CD8-positive, alpha-beta T cell (primary cell): ENCODE measurements at places on chromosomes 4 and X. TPM values are rescaled to one million over a fixed set of nuclear protein-coding genes. Genes with fewer than 3 reads are reported as not detected.

Gene CFAP97
- 18.8 TPM for total RNA-seq

Gene CXorf51B
- total RNA-seq: not detected

Gene CSN1S1
- not detected for total RNA-seq

Gene F8A3
- 4.8 TPM for total RNA-seq

Gene TRIM61
- 0.83 TPM for total RNA-seq

Gene SLC10A3
- 23.0 TPM for total RNA-seq

DNA sequence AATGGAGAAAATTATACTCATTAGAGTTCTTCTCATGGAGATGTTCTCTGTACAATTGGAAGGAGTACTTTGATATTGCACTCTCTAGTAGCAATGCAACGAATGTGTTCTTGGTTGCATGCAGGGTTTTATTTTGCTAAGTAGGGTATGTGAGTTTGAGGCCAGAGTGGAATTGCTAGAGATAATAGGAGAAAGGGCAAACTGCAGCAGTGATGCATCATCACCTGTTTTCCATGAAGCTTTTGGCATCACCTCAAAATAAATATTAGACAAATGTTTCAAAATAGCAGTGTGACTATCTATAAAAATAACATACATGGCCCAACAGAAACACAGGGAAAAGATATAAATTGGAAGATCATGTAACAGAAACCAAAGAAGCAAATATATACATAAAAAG lies 93.3 kb downstream of the TIGD2 start:
- DNase-seq: no peak

GRCh38 chr4:108072300-108072699 lies 82.6 kb downstream of the HADH start:
- peak; percentile 76 for DNase-seq

DNA sequence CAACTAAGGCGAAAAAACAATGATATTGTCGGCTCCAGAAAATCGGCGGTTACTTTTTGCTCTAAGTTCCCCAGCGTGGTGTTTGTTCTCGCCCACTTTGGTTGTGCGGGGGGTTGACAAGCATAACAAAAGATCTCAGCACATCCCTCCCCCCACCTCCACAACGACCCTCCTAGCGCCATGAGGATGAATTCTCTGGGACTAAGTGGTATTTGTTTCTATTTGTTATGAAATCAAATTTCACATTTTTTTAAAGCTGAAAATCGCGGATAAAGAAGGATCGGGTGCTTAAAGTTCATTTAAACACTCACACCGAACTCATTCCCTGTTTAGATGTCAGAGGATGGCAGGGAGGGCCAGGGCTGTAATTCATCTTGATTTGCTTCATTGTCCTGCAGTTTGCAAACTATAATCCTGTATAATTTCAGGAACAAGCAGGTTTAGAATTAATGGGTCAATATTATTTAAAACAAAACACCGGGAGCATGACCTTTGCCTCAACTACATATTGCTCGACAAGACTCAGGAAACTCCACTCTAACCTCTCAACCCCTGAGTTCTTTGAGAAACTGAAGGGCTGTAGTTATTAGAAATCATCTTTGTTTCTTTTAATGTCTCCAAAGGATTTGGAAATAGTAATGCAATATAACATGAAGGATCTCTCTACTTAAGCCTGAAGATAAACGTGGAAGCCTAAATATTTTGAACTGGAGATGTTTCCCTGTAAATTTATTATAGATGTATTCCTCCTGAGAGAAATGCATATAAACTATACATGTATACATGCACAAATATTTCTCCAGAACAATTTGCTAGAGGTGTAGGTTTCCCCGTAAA lies 6.4 kb downstream of the PITX2 start:
- no peak for DNase-seq

GRCh38 chr4:107837776-107838618 lies 13.3 kb downstream of the SGMS2 start:
- DNase-seq: no peak

DNA sequence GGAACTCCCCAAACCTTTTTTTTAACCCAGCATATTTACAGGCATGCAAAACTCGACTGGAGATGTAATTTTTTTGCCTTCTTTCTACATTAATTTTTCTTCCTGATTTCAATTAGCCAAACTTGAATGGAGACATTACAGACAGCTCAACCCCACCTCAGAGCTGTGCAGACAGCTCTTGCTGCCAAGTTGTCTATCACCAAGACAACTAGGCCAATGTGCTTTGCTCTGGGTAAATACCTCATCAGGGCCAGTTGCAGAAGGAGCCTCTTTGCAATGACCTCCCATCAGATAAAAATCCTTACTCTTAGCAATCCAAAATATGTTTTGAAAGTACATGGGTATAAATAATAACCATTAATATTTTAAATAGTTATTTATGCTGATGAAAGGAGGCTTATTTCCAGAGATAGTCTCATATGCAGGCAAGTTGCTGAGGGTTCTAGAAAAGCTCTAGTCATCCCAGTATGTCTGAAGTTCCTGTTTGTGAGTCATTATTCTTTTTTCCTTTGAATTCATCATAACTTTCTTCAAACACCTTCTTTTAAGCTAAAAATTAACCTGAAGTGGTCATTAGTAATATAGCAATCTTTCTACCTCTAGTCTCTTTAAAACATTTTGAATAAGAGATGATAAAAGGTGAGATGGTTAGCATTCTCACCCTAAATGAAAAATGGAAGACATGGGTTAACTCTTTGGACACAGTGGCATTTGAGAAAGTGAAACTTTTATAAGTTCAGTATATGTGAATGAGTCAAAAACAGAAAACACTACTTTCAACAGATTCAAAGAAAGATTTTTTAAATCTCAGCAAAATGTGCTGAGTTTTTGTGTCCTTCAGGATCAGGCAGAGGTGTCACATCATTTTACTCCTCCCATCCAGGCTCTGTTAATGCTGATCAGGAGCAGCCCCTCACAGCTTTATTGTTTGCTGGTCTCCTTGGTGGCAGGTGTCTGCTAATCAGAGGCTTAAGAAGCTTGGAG lies 475.5 kb upstream of the FGF16 start:
- DNase-seq: no peak

DNA sequence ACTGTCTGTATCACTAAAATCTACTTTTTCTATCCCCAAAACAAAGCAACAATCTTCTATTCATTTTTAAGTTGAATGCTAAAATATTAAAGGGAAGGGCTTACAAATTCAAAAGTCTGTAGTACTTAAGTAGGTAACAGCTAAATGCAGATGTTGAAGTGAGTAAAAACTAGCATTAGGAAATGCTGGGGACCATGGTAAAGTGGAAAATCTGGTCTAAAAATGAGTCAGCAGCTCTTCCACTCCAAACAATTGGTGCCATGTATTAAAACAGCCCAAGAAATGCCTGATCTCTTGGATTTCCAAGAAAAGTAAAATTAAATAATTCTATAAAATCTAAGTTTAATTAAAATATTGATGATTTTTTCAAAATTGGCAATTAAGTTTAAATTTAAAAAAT lies 73.3 kb upstream of the PPP3CA start:
- DNase-seq: no peak

DNA sequence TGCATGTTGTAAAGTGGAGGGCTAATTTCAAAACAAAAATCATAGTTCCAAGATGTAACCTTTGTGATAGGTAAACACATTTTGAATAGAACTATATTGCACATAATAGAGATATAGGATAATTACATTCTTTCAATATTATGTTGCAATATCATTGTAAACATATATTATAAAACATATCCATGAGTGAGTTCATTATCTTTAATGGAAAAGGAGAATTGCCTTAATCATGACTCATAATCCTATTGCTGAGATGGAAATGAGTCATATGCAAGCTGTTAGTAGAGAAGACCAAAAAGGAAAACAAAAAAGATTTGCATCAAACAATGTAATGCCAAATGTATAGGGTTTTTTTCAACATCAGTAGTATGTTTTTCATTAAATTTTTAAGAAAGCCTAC lies 73.7 kb upstream of the WDR44 start:
- DNase-seq: no peak

GRCh38 chr4:8045909-8046308 lies 106.2 kb upstream of the AFAP1 start:
- no peak for DNase-seq

GRCh38 chrX:47574547-47575301 lies 7.5 kb upstream of the TIMP1 start:
- DNase-seq: no peak

GRCh38 chrX:129654652-129655546 lies at the start of gene APLN:
Gene APLN, minus strand, starts transcription at chrX:129654956. Its CDS starts 326 bp downstream, at chrX:129654630.
- no peak for DNase-seq

DNA sequence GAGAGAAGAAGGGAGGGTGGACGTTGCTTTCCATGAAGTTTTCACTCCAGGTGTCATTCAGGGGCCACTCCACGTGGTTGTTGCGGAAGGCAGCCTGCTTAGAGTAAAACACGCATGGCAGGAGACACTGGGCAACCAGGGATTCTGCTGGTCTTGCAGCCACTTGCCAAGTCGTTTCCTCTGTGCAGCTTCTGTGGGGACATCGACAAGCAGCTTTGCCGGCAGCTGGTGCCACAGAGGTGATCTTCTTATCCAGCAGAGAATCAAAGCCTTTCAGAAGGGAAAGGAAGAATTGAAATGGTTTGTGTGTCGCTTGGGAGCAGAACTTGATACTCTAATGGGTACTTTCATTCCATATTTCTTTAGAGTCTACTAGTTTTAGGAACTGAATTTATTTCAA lies 867.1 kb upstream of the TENM3 start:
- no peak for DNase-seq

DNA sequence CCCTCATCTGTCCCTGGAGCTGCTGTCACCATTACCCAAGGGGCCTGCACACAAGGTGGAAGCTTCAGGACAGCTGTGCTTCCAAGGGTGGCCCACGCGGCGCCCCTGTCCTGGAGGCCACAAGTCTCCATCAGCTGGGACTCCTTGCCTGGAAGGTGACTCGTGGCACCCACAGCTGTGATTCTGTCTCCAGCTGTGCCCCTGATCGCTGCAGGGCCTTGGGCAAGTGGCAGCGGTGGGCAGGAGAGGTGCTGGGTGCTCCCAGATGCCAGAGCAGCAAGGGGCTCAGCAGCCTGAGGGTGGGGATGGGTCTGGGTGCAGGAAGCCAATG lies 9.0 kb upstream of the DUSP9 start:
- DNase-seq: no peak

- DNase-seq: no peak
Observed at GRCh38 chr4:80360084-80360483, 24.6 kb downstream of the CFAP299 start.

- no peak for DNase-seq
Observed at GRCh38 chr4:140719022-140719421, 37.2 kb downstream of the TBC1D9 start.

DNA sequence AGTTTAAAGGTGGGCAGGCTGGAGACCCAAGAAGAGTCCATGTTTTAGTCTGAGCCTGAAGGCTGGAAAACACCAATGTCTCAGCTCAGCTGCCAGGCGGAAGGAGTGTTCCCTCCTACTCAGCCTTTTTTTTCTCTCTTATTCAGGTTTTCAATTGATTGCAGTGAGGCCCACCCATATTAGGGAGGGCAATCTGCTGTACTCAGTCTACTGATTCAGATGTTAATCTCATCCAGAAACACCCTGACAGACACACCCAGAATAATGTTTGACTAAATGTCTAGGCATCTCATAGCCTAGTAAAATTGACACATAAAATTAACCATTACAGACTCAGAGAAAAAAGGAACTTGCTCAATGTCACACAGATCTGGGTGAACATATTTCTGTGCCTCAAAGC lies 347.1 kb downstream of the GBA3 start:
- DNase-seq: no peak

DNA sequence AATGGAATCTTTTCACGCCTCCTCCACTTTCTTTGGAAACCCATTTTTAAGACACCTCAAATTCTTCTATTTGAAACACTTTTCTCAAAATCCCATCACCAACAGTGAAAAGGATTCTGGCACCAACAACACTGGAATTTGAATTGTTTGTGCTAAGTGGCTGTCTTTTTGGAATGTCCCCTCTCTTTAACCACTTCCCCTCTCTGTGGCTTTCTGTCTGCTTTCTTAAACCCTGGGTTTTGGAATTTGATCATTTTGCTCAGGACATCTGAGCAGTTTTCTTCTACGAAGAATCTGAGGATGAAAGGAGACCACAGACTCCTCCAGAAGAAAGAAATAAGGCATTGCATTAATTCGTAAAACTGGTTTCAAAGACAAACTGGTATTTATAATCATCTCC lies 89.0 kb downstream of the MXRA5 start:
- no peak for DNase-seq

DNA sequence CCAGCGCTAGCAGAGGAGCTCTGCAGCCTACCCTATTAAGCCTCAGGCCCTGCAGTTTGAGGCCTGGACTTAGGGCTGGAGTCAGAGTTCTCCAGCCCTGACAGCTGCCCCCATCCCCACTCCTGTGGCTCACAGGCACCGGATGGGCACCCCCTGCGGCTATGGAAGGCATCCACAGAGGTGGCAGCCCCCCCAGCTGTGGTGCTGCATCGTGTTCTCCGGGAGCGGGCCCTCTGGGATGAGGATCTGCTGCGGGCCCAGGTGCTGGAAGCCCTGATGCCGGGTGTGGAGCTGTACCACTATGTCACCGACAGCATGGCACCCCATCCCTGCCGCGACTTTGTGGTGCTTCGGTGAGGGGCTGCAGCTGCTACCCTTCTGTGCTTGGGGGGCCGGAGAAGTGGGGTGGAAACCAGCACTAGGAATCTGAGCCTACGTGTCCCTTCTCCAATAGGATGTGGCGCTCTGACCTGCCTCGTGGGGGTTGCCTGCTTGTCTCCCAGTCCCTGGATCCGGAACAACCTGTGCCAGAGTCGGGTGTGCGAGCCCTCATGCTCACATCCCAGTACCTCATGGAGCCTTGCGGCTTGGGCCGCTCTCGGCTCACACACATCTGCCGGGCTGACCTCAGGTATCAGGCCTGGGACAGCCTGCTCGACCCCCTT lies 76.2 kb downstream of the STARD8 start:
- DNase-seq: no peak
